ENCODE measurements at places on chromosomes 6 and 20. TPM values are rescaled to one million over a fixed set of nuclear protein-coding genes. Genes with fewer than 3 reads are reported as not detected.

GRCh38 chr6:85121158-85121557 is 328.7 kb upstream of the NT5E start:
- no peak for DNase-seq
- no peaks in the 10 kb centered on the region for H3K27me3 ChIP-seq
- H3K4me1 ChIP-seq, result no peaks in the 10 kb centered on the region

Gene ZNF165
- total RNA-seq, result 1.4 TPM

- peaks cover 49% of the 10 kb centered on the region for H3K4me1 ChIP-seq
- peak overlapping the region; percentile 45 for H3K4me3 ChIP-seq
- no peaks in the 10 kb centered on the region for H3K27me3 ChIP-seq
- no peaks in the 10 kb centered on the region for H3K36me3 ChIP-seq
Observed at GRCh38 chr6:109093732-109094415, 772 bp downstream of the SESN1 start.

DNA sequence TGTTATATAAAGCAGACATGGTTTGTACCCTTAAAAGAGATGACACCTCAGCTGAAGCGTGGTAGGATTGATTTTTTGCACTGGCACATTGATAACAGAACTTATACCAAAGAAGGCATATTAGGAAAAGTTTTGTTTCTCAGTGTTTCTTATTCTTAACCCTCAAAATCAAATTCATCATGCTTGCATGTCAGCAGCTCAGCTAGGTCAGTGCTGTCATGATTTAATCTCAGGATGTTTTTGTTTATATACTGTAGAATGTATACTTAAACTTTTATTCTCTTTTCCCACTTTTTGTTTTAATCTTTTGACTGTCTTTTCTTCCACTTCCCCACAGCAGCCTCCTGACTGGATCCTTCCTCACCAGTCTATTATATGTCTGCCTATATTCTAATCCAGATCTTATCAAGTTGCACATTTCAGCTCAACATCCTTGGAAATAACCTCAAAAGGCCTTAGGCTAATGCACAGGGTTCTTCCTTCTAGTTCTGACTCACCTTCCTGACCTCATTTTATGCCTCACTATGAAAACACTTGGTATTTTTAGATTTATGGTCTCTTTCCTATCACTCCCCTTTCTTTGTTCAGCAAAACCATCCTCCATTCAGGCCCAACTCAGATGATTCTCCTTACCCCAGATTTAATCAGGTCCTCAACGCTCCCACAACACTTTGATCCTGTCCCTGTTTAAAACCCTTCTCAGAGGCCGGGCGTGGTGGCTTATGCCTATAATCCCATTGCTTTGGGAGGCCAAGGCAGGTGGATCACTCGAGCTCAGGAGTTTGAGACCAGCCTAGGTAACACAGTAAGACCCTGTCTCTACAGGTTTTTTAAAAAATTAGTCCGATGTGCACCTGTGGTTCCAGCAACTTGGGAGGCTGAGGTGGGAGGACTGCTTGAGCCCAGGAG is 7.2 kb downstream of the HEBP2 start:
- H3K27ac ChIP-seq, result no peak overlapping the region
- H3K36me3 ChIP-seq, result peaks cover 52% of the 10 kb centered on the region
- H3K27me3 ChIP-seq, result no peaks in the 10 kb centered on the region
- H3K4me3 ChIP-seq, result no peak overlapping the region
- no peaks in the 10 kb centered on the region for H3K4me1 ChIP-seq

- DNase-seq, result no peak
- no peak overlapping the region for H3K4me3 ChIP-seq
- no peak overlapping the region for H3K27ac ChIP-seq
- H3K4me1 ChIP-seq, result peaks cover 11% of the 10 kb centered on the region
- peaks cover 14% of the 10 kb centered on the region for H3K27me3 ChIP-seq
Observed at GRCh38 chr6:41503827-41504465, 42.2 kb upstream of the FOXP4 start.

Gene CPXM1
- not detected for total RNA-seq

- peaks cover 22% of the 10 kb centered on the region for H3K4me1 ChIP-seq
- H3K27ac ChIP-seq, result no peak overlapping the region
- DNase-seq, result no peak
- peaks cover 9% of the 10 kb centered on the region for H3K27me3 ChIP-seq
Observed at GRCh38 chr6:16236009-16236501, 2.3 kb upstream of the GMPR start.

- H3K36me3 ChIP-seq, result no peaks in the 10 kb centered on the region
- no peak for DNase-seq
- no peaks in the 10 kb centered on the region for H3K27me3 ChIP-seq
- no peaks in the 10 kb centered on the region for H3K4me1 ChIP-seq
- H3K4me3 ChIP-seq, result no peak overlapping the region
Observed at GRCh38 chr6:14767226-14767625, 478.6 kb upstream of the JARID2 start.

Gene HLA-DPB1
- total RNA-seq, result 14.5 TPM

Gene SEMG1
- not detected for total RNA-seq

GRCh38 chr6:111030008-111031007 is 48.5 kb downstream of the RPF2 start:
- no peak for DNase-seq
- H3K27ac ChIP-seq, result no peak overlapping the region
- H3K4me1 ChIP-seq, result no peaks in the 10 kb centered on the region

GRCh38 chr6:46901882-46902314 is 19.8 kb downstream of the ADGRF5 start:
- no peak overlapping the region for H3K4me3 ChIP-seq
- no peaks in the 10 kb centered on the region for H3K27me3 ChIP-seq
- no peak overlapping the region for H3K27ac ChIP-seq
- H3K4me1 ChIP-seq, result no peaks in the 10 kb centered on the region
- no peaks in the 10 kb centered on the region for H3K36me3 ChIP-seq
- DNase-seq, result no peak

- H3K36me3 ChIP-seq, result peaks cover 3% of the 10 kb centered on the region
- no peak overlapping the region for H3K27ac ChIP-seq
- no peak overlapping the region for H3K4me3 ChIP-seq
- DNase-seq, result peak; percentile 29
- peaks cover 9% of the 10 kb centered on the region for H3K4me1 ChIP-seq
Observed at GRCh38 chr20:33791959-33792597, 19.1 kb upstream of the CHMP4B start.

Data from CD4-positive, alpha-beta memory T cell (primary cell).